Activated T-cell treated with anti-CD3 and anti-CD28 coated beads for 24 hours (primary cell): ENCODE measurements at places on chromosomes 7 and 10.
A peak's percentile ranks its signal among the peaks of the same experiment; 100 is the strongest.

- no peak for DNase-seq
These were observed 206.3 kb upstream of the FZD8 start for GRCh38 chr10:35848412-35848811.

DNA sequence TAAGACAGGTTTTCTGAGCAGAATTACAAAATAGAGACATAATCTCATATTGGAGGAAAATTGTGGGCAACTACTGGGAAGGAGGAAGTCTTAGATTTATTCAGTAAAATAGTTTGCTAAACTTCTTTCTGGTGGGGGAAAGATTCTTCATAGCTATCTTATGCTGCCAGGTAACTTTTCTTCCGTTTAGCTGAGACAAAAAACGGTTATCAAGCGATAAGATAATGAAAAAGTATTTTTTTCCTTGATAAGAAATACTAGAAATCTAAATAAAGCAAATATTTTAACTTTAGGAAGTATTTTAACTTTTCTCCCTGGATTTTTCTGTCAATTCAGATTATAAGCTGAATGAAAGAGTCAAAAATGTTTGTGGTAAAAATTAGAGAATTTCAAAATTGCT is 52.3 kb downstream of the JMJD1C start:
- DNase-seq = no peak

DNA sequence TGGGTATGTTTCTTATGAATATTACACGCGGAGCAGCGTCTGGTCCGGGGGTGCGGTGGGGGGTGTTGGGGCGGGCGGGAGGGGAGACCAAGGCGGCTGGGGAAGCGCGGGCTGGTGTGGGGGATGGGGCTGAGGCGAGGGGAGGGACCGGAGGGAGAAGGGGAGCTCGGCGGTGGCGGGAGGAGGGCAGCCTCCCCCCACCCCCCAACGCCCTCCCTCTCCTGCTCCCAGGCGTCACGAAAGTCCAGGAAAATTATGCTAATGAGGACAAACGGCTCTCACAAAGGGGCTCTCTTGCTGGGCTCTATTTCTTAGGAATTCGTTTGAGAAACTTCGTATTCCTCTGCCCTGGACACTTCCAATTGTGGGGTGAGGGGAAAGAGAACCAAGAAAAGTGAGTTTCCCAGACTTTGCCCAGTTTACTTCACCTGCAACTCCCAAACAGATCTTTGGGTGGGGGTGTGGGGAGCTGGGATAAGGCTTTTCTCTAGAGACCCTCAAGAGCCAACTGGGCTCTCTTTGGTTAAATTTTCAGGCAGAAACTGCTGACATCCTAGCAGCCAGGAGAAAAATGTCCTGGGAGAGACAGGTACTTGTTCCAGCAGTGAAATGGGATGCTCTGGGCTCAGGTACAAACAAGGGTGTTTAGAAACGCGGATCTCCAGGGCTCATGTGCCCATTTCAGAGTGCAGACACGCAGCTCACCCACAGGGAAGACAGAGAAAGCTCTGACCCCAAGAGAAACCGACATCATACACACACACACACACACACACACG is 11.7 kb upstream of the HOXA2 start:
- no peak for DNase-seq

DNA sequence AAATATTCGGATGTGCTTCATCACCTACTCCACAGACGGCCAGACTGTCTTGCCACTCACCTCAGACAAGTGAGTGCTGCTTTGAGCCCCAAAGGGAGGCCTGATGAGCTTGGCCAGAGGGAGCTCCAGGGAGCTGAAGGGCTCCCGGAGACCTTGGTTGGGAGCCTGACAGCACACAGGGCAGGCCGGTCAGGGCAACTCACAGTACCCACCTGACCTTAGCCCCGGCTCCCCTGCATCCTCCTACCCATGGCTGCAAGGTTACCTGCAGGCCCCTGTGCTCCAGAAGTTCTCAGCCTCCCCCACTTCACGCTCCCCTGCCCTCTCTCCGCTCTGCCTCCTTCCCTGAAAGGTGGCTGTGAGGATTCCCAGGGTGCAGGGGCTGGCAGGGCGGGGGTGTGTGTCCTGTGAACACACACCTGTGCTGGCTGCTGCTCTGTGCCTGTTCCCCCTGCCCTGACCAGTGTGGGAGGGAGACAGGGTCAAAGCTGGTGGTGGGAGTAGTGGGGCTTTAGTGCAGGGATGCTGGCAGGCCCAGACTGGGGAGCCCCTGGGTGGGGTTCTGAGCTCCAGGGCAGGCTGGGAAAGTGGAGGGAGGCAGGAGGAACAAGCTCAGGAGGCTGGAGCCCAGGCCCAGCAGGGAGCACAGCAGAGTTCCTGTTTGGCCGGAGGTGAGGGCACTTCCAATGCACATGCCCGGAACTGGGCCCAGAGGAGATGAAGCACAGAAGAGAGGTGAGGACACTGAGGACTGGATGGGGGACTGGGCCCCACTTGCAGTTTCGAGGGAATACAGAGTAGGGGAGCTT is 7.2 kb downstream of the ANTXRL start:
- DNase-seq = no peak

- DNase-seq = no peak
These were observed 103.7 kb downstream of the CXCL12 start for GRCh38 chr10:44281089-44281613.

DNA sequence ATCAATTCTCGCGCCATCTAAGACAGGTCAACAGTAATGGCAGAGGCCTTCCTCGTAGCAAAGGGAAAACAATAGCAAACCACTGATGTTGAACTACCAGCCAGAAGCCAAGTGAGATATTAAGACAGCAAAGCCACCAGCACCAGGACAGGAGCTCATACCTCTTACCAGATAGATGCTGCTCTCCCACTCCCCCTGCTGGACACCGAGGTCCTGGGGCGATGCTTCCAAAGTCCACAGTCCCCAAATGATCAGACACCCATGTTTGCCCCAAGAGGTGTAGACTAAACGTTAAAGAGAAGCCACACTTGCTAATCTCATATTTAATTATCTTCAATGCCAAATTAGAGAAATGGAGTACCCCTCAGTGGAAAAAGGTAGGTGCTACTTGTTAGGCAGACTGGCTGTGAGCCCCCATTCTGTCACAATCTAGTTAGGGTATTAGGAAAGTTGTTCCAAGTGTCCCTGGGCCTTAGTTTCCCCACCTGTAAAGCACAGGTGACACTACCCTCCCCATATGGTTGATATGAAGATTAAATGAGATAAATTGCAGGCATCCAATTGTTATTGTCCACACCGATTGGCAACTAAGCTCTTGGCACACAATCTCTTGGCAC is 39.9 kb downstream of the TOMM7 start:
- peak; percentile 61 for DNase-seq
